ENCODE measurements at places on chromosomes 12 and 14.

DNA sequence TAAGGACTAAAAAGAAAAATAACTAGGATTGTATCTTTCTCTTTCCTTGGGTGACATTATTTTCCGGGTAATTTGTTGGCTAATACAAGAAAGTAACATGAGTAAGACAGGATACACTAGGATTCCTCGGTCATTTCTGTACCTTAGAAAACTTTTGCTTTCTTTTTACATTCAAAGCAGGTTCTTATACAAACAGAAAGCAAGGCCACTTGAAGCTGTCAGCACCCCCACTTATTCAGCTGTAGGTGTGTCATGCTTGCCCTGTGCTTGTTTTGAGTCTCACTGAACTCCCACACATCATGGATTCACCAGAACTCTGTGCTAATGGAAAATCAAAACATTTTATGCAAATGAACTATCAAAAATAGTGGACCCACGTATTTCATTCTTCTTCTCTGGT, 266.8 kb upstream of the CLEC14A start:
- no peak for DNase-seq

DNA sequence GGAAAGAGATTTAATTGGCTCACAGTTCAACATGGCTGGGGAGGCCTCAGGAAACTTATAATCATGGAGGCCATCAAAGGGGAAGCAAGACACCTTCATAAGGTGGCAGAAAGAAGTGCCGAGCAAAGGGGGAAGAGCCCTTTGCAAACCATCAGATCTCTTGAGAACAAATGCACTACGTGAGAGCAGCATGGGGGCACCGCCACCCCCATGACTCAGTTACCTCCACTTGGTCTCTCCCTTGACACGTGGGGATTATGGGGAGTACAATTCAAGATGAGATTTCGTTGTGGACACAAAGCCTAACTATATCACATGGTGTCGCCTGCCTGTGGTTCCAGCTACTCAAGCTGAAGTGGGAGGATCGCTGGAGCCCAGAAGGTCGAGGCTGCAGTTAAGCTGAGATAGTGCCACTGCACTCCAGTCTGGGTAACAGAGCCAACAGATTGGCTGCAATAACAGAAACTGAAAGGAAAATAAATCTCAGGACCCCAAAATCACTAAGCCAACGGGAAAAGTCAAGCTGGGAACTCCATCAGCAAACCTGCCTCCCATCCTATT, 10.0 kb upstream of the CDCA4 start:
- DNase-seq = no peak

DNA sequence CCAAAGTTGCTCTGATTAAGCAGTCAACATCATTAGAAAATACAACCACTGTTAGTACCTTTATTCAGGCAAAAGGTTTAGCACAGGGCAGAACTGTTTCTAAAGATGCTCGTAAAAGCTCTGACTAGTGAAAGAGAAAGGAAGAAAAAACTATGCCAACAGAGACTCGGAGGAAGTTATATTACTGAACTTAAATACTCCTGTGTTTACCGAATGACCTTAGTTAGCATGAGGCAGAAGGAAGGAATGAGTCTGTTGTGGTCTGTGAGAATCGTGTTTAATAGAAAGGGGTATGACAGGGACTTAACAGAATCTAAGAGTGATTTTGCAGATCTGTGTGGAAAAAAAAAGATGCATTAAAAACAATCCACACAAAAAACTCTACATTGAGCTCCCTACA, 84.1 kb upstream of the OVCH1 start:
- no peak for DNase-seq

- no peak for DNase-seq
Measured at GRCh38 chr12:64440100-64440499, 11.8 kb upstream of the TBK1 start.

GRCh38 chr12:89935850-89936249, 227.2 kb upstream of the ATP2B1 start:
- DNase-seq = no peak

GRCh38 chr14:73727166-73727565, 13.0 kb upstream of the PNMA1 start:
- no peak for DNase-seq

DNA sequence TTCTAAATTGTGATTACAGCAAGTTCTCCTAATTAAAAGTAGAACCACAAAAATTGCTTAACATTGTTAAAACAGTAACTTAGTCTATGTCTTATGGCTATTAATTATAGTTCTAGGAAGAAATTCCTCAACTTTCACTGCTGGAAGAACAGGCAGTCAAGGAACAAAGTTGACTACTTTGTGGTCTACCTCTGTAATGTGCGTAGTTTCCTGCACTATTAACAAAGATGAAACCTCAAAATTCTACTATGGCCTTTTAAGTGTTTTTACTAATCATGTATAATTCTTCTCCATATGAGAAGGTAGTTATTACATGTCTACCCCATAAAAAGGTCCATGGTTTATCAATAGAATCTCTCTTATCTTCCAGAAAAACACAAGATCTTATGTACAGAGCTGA, 7.6 kb downstream of the RASSF9 start:
- no peak for DNase-seq

- DNase-seq = peak; percentile 37
Measured at GRCh38 chr12:70609739-70610491, 27.3 kb downstream of the PTPRB start.

- DNase-seq = peak; percentile 17
Measured at GRCh38 chr12:44127966-44128710, 292.3 kb downstream of the TMEM117 start.

- DNase-seq = no peak
Measured at GRCh38 chr12:54688309-54689033, 40.3 kb upstream of the DCD start.

DNA sequence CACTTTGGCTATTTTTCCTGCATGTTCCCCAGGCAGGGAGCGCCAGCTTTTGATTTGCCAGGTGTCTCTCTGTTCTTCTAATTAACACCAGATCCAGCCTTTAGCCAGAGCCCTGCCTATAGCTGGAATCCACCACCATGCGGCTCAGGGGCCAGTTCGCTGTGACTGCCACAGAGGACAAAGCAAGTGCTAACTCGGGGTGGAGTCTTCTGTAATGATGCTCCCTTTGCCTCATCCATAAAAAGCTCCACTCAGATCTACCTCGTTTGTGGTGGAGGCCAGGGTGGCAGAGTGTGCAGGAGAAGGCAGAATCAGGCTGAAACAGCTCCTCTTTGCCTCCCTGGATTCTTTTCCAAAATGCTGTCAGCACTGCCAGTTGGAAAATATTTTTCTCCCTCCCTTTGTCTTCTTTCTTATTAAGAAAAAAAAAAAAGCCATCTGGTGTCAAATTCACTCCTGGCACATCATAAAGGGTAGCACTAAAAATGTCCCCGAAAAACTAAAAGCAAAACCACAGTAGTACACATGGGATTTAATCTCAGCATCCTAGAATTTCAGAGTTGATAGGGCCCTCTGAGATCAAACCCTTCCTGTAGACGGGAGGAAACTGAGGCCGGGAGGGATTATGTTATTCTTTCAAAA, 18.0 kb upstream of the CTDSP2 start:
- no peak for DNase-seq

DNA sequence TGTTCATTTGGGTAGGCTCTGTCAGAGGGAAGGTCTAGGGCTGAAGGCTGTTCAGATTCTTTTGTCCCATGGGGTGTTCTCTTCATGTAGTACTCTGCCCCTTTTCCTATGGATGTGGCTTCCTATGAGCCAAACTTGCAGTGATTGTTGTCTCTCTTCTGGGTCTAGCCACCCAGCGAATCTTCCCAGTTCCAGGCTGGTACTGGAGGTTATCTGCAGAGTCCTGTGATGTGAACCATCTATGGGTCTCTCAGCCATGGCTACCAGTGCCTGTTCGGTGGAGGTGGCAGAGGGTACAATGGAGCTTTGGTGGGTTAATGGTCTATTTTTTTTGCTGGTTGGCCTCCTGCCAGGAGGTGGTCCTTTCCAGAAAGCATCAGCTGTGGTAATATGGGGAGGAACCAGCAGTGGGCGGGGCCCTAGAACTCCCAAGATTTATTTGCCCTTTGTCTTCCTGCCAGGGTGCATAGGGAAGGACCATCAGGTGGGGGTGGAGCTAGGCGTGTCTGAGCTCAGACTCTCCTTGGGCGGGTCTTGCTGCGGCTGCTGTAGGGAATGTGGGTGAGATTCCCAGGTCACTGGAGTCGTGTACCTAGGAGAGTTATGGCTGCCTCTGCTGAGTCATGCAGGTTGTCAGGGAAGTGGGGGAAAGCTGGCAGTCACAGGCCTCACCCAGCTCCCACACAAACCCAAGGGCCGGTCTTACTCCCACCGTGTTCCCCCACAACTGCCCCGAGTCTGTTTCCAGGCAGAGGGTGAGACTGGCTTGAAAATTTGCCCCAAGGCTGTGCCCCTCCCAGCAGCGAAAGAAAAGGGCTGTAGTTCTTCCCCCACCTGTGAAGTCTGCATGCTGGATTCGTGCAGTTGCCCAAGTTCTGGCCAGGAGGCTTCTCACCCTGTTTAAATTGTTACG, 17.5 kb downstream of the MTRFR start:
- no peak for DNase-seq

- DNase-seq = no peak
Measured at GRCh38 chr12:43113616-43114015, 438.4 kb downstream of the ADAMTS20 start.

DNA sequence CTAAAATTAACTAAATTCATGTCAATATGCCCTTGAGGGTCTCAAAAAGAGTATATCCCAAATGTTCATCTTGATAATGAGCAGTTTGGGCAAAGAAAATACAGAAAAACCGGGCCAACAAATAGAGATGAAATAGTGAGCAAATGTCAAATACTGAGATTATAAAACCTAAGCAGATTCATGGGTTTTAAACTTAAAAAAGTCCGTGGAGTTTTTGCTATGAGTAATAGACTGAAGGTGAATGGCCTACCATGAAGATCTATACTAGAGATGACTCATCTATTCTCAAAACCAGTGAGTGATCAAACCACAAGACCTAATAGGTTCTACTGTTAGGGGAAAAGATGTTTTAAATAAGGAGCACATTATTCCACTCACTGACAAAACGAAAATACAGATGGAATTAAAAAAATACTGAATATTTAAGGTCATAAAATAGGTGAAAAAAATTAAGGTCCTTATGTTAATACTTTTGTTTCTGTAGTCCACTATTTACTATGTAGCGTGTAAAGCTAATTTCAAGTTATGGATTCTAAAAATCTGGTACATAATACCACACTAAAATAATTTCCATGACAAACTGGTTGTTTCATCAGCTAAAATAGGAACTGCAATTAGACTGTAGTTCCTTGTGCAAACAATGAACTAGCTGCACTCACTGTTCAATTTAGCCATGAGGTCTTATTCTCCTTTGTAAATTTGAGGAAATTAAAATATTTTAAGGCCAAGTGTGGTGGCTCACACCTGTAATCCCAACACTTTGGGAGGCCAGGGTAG, 5.0 kb downstream of the HNRNPC start:
- no peak for DNase-seq

DNA sequence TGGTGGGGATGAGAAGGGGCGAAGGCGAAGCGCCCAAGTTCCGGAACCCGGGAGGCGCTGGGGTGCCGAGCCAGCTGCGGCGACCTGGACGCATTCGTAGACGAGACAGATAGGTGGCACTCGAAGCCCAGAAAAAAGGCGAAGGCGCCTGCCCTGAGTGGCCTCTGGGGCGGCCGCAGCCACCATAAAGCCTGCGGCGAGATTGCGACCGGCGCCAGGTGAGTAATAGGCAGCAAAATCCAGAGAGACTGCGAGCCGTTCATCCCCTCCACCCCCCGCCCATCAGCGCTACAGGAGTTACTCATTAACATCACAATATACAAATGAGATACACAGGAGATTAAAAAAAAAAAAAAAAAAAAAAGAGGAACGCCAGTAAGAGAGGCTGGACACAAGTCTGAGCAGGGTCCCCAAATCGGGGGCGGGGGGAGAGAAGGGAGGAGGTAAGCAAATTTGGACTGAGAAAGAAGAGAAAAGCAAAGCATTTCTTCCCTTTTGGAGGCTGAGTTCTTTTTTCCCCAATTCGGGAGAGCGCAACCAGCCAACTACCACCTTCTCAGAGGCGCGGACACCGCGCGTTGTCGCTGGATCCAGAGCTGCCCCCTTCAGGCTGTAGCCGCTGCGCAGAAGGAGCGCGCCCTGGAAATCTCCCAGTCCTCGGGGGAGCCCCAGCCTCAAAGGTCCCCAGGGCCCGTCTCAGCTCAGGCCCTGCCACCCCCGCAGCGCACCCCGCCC, 15.7 kb downstream of the TBX3 start:
- DNase-seq = peak; percentile 78

- DNase-seq = no peak
Measured at GRCh38 chr12:114254998-114255397, 150.9 kb downstream of the TBX5 start.

DNA sequence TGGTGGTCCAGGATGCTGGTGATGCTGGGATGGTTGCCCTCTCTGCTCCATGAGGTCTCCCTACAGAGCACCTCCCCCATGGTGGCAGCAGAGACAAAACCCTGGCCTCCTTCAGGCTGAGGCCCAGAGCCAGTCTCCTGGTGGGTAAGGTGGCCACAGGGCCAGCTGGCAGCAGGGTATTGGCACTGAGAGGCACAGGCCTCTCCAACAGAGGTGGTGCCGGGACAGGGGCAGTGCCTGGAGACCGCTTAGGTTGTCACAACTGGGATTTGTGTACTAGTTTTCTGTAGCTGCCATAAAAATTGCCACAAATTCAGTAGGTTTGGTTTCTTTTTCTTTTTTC, 6.1 kb upstream of the MTA1 start:
- no peak for DNase-seq

DNA sequence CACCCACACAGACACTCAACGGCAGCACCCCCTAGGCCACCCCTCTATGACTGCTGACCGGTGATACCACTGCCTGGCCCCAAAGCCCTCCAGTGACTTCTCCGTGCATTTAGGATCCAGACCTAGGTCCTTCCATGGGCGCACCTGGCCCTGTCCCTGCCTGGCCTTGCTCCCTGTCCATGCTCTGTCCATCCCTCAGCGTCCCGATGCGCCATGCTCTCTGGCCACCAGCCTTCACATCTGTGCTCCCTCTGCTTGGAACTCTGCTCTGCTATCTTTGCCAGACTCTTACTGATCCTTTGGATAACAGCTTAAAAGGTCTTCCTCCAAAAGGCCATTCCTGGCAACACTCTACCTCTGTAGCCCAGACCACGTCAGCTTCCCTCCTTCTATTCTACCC, 25.4 kb upstream of the HDAC7 start:
- no peak for DNase-seq

- DNase-seq = no peak
Measured at GRCh38 chr14:37600880-37601741, 5.7 kb downstream of the TTC6 start.

DNA sequence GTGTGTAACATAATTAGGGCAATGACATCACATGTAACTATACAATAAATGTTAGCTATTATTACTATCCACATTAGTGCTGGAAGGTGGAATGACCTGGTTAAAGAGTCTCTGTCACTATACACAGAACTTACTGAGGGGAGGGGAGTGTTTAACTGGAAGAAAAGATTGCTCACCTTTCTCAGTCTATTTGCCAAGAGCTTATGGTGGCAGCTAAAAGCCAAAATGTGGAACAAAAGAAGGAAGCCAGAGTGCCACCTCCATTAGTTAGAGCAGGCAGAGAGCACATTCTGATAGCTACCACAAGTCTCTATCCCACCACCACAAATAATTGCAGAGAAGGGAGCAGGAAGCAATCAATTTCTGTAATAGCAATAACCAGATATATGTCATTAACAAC, 124.4 kb downstream of the MED13L start:
- no peak for DNase-seq

- no peak for DNase-seq
Measured at GRCh38 chr12:107543841-107544240, 141.8 kb upstream of the PWP1 start.
